ENCODE measurements at places on chromosomes 4 and X.

DNA sequence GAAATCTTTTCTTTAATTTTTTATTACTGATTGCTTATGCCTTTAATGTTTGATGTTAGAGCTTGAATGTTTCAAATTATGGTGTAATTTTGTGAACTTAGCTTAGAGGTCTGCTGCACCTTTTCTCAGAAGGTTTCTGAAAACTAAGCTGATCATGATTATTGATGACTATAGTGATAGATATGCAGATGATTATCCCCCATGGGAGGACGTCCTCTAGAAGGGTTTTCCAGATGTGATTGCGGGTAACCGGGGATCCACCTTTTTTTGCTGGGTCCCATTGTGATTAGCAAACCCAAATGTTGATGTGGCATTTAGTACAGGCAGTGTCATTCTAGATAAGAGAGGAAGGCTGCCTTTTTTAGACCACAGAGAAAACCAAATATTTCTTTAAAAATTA lies 272.9 kb downstream of the FBXO8 start:
- no peak for DNase-seq

- no peak for DNase-seq
Observed at GRCh38 chrX:40950546-40950945, 134.7 kb upstream of the USP9X start.

DNA sequence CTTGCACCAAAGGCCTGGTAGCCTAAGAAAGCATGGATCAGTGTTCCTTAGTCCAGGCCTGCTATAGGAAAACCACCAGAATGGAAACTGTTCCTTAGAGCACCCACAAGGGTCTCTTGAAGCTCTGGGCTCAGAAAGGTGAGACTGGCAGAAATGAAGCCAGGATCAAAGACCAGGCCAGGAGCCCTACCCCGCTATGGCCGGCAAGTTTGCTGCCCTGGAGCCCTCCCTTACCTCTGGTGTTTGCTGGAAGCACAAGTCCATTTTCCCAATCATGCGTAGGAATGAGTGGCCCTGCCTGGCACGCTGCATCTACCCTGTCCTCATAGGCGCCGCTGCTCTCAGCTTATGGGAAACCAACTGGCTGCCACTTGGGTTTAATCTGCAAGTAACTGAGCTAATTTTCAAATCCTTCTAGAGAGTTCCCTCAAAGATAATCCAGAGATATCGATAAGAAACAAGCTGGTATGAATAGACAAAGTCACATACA lies 37.4 kb downstream of the BCOR start:
- no peak for DNase-seq

- no peak for DNase-seq
Observed at GRCh38 chr4:56973336-56973735, 4.1 kb downstream of the NOA1 start.

DNA sequence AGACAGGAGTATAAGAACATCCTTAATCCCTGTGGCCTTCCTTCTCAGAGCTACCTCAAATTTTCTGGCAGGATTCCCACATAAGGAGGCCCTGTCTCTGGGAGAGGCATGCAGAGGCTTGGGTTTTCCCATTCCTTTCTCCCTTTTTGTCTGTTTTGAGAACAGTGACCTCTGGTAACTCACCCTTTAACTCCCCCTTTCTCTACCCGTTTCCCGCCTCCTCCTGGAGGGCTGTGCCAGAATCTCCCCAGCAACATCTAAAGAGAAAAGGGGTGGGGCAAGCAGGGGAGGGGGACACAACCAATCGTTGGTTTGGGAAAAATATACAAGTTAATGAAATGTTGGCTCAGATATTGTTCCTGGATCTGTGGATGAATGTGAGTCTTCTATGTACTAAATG lies 303.7 kb upstream of the IRS4 start:
- DNase-seq = no peak

GRCh38 chr4:140088323-140088967 lies 65.5 kb downstream of the MAML3 start:
- no peak for DNase-seq

GRCh38 chr4:56861360-56861759 lies 39.9 kb upstream of the SPINK2 start:
- DNase-seq = no peak
